ENCODE measurements at places on chromosomes 6 and 20.

- no peak for DNase-seq
These were observed 39.6 kb upstream of the NOX3 start for GRCh38 chr6:155495011-155495768.

DNA sequence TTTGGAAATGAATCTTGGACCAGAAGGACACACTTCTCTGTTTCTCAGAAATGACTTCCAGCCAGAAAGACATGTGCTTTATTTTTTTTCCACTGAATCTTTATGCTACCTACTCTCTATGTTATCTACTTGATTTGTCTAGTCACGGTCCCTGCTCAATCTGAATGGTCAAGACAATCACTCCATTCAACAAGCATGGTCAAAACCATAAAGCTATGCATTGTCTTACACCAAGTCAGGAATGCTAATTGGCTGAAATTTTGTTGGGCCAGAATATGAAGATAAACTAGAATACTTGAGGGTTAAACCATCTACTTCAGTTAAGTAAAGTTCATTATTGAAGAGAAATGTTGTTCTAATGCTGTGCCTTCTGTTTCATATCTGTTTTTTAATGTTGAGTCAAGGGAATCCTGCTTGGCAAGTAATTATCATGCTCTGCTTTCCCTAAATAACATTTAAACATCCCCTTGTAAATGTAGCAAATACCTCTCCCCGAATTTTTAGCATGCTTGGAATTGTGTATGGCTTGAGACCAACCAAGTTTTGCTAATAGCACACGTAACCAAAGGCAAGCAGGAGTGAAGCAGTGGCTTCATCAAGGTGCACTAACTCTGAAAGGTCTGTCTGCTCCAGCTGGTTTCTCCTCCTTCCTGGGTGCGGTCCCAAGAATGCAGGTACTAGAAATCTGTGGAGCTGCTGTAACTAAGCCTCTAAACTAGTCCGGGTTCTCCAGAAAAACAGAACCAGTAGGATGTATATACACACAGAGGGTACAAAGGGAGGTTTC lies 190.3 kb upstream of the CDYL start:
- DNase-seq: no peak

- DNase-seq: no peak
These were observed 10.4 kb upstream of the ZFAND3 start for GRCh38 chr6:37809197-37809543.

DNA sequence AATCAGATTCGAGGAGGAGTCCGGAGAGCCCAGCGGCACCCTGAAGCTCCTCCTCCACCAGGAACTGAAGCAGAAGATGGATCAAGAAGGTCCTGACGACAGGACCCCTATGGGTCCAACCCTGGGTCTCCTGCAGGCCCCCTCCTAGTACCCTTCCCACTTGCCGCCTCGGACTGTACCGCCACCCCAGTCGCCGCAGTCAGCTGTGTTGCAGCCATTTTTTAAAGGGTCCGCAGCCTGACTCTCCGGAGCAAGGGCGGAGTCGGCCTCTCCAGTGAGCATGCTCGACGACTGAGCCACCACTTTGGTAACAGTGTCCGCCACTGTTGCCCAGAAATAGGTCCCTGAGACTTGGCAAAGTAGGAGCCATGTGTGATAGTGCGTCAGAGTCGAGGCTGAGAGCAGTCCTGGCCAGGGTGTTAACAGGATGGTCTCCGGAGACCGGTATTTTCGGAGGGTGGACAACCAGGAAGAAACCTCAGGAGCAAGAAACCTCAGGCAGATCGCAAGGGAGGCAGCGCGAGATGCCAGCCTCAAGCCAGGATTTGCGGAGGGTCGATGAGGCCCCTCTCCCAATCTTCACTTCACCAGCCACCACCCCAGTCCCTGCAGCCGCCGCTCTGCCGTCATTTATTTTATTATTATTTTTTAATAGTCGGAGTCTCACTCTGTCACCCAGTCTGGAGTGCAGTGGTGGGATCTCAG lies 294.6 kb upstream of the ZNF337 start:
- no peak for DNase-seq
